ENCODE measurements at places on chromosomes 11 and 22. TPM values are rescaled to one million over a fixed set of nuclear protein-coding genes. Genes with fewer than 3 reads are reported as not detected.

GRCh38 chr11:75562836-75563484 is 907 bp downstream of the SERPINH1 start:
- DNase-seq = no peak

LINC01488 gene
- not detected for total RNA-seq

ANKK1 gene
- total RNA-seq = 0.49 TPM

GRCh38 chr11:499201-500076 is 7.6 kb downstream of the RNH1 start:
- no peak for DNase-seq

DNA sequence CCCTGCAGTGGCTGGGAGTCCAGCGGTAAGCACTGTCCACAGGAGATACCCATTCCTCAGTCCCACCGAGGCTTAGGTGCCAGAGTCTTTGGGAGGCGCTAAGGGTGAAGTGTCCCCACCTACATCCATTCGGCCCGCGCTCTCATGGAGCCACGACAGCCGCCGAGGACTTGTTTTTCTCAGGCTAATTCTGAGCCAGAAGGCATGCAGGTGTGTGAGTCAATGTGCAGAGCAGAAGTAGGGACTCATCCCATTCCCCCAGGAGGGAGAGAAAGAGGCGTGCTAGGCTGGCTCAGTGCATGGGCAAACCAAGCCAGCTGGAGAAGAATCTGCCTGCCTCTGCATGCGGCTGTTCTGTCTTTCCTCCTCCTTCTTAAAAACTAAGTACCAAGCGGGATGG is 46.6 kb downstream of the KCNC1 start:
- no peak for DNase-seq

DNA sequence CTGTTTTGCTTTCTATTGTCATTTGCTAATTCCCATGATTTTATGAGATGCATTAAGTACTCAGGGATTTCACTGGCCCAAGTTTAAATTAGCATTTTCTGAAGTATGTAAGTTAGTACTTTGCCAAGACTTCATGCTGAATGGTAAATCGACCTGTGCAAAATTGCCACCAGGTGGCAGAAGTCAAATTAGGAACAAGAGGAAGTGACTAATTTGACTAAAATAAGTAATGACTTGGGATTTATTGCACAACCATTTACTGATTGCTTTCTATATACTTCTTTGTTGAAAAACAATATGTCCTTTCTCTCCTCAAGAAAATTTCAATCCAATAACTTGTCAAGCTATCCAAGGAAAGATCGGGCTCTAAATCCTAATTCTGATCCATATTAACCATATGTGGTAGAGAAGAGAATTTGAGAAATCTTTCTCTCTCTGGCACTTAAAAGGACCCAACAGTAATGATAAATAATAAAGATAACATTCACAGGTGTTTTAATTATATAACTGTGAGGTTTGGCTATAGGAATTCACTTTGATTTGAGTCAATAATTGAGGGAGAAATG is 253.7 kb upstream of the CHORDC1 start:
- no peak for DNase-seq

CHRNA10 gene
- total RNA-seq = not detected

SNX19 gene
- total RNA-seq = 126 TPM

DNA sequence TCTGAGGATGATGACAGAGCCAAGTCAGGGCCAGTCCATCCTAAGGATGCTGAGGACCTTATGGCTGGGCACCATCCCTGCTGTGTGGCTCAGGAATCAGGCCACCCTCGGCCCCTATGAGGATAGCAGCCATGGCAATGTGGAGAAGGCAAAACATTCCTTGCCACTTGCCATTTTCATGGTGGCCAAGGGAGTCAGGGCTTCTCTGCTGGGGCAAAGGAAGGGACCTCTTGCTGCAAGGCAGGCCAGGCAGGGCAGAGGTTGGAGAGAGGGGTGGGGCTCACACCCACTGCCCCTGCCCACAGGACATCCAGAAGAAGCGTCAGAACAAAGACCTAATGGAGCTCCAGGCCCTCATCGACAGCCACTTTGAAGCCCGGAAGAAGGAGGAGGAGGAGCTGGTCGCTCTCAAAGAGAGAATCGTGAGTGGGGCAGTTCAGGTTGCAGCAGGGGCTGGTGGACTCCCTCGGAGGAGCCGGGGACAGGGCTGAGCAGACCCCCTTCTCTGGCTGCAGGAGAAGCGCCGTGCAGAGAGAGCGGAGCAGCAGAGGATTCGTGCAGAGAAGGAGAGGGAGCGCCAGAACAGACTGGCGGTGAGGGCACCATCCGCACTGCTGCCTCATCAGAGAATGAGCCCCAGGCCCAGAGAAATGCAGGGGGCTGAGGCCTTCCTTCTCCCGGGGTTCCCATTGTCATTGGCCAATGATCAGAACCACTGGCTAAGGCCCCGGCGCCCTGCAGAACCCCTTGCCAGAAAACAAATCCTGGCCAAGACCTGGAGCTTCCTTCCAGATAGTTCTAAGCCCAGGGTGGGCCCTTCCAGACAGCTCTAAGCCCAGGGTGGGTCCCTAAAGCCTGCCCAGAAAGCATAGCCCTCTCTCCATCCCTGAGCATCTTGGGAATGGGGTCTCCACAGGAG is 13.5 kb upstream of the MRPL23 start:
- DNase-seq = no peak

- DNase-seq = no peak
Measured at GRCh38 chr11:1750840-1751530, 590 bp upstream of the IFITM10 start.

DCHS1 gene
- 73.5 TPM for total RNA-seq

- no peak for DNase-seq
Measured at GRCh38 chr11:59199546-59200422, 12.9 kb downstream of the MPEG1 start.

- no peak for DNase-seq
Measured at GRCh38 chr11:117412653-117413275, 85.1 kb downstream of the CEP164 start.

MDK gene
- 13.5 TPM for total RNA-seq

TREH gene
- total RNA-seq = not detected

GRCh38 chr11:71244116-71244810 is 8.1 kb downstream of the SHANK2 start:
- DNase-seq = no peak

TRIM34 gene
- total RNA-seq = 6.9 TPM

MPPED2 gene
- total RNA-seq = 18.8 TPM

DNA sequence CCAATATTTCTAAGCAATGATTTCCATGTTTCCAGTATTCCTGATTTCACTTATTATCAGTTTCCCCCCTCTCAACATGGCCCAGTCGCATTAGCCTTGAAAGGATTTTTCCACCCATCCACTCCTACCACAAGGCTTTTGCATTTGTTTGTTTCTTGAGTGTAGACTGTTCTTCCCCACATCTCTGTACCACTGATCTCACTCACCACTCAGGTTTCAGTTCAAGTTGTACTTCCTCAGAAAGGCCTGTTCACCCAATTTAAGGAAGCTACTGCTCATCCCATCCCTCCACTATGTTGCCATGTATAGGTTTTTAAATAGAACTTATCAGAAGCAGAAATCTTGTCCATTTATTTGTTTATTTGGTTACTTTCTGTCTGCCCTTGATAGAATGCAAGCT is 472.3 kb downstream of the FAM181B start:
- no peak for DNase-seq
